ENCODE measurements at places on chromosomes 11 and 22.

- DNase-seq = no peak
Measured at GRCh38 chr11:48036011-48036410, 55.7 kb downstream of the PTPRJ start.

DNA sequence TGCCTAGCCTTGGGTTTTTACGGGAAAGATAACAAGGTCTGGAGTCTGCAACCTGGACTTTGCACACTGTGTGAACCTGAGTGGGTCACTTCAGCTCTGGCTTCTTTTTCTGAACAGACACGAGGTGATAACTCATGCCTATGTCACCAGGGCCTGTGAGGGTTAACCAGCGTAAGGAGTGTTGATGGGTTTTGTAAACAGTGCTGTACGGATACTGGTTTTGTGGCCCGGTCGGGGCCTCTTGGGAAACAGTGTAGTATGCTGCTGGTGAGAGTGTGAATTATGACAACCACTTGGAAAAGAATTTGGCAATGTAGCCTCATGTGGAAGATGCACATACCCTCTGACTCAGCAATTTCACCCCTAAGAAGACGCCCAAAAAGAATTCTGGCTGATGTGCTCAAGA, 266.8 kb downstream of the MN1 start:
- DNase-seq = no peak

DNA sequence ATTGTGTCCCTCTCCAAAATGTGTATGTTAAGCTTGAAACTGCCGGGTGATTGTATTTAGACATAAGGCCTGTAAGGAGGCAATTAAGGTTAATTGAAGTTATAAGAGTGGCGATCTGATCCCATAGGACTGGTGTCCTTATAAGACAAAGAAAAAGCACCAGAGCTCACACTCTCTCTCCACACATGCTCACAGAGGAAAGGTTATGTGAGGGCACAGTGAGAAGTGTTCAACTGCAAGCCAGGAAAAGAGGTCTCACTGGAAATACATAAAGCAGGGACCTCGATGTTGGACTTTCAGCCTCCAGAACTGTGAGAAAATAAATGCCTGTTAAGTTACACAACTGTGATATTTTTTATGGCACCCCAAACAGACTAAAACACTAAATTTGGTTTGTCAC, 1233.8 kb upstream of the CNTN5 start:
- no peak for DNase-seq

GRCh38 chr11:34454308-34455032, 15.7 kb downstream of the CAT start:
- DNase-seq = no peak

- no peak for DNase-seq
Measured at GRCh38 chr11:14537134-14537599, 17.0 kb upstream of the PSMA1 start.

Data from ovary (tissue), 10 donors.